ENCODE measurements at places on chromosomes 13 and 19.

GRCh38 chr19:6267552-6268381 lies 12.0 kb downstream of the MLLT1 start:
- no peak for DNase-seq

- DNase-seq = peak; percentile 16
Observed at GRCh38 chr13:48727241-48728011, 73.7 kb downstream of the CYSLTR2 start.

DNA sequence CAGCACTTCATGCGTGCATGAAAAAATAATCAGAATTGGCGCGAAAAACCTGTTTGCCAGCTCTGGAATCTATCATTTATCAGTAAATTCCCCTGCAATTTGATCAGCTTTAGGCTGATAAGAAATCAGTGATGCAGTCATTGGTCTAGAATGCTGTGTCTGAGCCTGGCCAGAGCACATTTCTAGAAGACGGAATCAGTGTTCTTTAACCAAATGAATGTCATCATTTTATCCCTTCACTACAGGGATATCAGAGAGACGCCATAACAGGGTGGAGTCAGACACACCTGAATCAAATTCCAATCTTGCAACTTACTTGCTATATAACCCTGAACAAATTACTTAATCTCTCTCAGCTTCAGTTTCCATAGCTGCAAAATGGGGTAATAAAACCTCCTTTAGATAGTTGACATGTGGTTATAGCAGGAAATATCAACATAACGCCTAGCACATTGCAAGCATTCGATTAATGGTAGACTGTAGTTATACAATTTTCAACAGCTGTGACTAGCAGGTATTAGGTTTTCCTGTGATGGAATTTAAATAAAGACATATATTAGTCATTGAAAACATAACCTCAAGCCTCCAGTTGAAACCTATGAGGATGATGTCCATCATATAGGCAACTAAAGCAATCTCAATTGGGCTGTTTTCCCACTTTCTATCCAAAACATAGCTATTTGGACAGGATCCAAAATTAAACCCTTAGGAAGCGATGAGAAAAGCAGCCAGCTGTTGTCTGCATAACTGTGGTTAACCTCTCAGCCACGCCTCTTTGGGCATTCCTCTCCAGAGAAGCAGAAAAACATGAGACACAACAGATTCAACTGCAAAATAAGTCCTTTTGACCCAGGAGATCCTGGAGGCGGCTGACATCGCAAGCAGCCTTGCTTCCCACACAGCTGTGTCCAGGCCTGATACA lies 51.6 kb upstream of the UBL3 start:
- DNase-seq = no peak

- no peak for DNase-seq
Observed at GRCh38 chr13:99285432-99286182, 21.6 kb downstream of the GPR183 start.

DNA sequence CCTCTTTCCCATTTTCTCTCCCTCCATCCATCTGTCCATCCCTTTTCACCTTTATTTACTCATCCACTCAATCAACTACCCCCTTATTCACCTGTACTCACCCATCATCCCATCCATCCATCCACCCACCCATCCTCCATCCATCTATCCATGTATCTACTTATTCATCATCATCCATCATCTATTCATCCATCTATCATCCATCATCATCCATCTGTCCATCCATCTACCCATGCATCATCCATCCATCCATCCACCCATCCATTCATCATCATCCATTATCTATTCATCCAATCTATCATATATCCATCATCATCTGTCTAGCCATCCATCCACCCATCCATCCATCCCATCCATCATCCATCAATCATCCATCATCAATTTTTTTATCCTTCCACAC lies 48.3 kb upstream of the ZNF536 start:
- no peak for DNase-seq

GRCh38 chr13:108218044-108218974 lies at the start of gene ABHD13:
Gene ABHD13 (plus strand): TSS chr13:108218392. CDS start chr13:108229219, 10,827 bp downstream.
- peak; percentile 93 for DNase-seq

DNA sequence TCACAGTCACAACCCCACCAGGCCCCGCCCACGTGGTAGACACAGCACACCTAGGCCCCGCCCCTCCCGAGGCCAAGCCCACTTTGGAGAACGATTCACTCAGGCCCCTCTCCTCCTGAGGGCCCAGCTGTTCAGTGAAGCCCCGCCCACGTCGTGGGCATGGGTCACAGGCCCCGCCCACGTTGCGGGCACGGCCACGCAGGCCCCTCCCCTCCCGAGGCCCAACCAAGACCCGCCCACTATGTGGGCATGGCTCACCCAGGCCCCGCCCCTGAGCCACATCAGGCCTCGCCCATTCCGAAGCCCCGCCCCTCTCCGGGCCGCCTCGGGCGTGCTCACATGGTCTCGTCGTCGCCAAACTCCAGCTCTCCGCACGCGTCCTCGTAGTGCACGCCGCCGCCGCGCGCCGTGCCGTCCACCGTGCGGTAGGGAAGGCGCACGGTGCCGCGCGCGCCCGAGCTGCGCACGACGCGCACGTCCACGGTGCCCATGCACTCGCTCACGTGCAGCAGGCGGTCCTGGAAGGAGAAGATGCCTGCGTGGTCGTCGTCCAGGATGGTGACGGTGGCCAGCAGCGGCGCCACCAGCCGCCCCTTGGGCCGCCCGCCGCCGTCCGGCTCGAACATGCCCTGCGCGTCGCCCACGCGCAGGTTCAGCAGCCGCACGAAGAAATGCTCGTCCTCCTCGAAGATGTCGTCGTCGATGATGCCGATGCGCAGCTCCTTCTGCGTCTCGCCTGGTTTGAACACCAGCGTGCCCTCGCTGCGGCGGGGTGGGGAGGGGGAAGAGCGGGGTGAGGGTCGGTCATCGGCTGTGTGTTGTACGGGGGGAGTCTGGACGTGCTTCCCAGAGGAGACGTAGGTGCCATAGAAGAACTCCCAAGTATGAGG lies 24.0 kb downstream of the SLC8A2 start:
- DNase-seq = peak; percentile 61

GRCh38 chr13:31638577-31638976 lies 100.7 kb upstream of the RXFP2 start:
- DNase-seq = no peak

- DNase-seq = peak; percentile 60
Observed at GRCh38 chr19:48842789-48843162, 6.5 kb upstream of the HSD17B14 start.

DNA sequence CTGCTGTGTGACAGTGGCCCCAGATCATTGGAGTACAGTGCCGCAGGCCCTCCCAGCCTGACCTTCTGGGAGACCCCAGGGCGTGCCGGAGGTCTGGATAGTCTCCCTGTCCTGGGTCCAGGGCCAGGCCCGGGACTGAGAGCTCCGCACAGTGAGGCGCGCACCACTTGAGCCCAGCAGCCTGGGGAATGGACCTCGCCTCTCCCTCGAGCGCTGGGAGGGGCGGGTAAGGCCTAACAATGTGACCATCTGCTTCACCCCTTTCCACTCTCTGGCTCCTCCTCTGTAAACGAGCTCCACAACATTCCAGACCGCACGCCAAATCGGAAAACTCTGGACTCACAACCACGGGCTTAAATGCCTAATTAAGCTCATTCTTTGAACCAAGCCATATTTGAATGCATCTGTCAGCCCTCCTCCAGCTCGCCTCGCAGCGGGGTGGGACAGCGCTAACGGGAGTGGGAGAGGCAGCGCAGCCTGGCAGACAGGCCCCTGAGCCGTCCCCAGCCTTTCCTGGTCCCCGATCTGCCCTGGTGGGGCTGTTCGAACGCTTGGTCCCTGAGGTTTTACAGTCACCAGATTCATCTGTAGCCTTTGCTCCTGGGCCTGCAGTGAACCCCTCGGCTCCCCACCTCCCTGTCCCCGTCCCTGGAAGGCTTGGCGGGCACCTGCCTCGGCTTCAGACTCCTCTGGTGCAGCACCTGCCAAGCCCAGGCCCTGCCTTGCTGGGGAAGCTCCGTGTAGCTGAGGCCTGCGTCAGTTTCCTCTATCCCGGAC lies 120.7 kb upstream of the VSTM2B start:
- DNase-seq = no peak

- DNase-seq = no peak
Observed at GRCh38 chr19:19271828-19272599, 1.1 kb downstream of the TM6SF2 start.

- DNase-seq = peak; percentile 89
Observed at GRCh38 chr13:50236898-50237318, 221.7 kb downstream of the KCNRG start.

- DNase-seq = no peak
Observed at GRCh38 chr13:44713788-44714469, 137.8 kb upstream of the TSC22D1 start.

- DNase-seq = no peak
Observed at GRCh38 chr13:110799246-110800236, 86.0 kb downstream of the ING1 start.

GRCh38 chr19:10617409-10618121 lies 7.8 kb upstream of the SLC44A2 start:
- no peak for DNase-seq

DNA sequence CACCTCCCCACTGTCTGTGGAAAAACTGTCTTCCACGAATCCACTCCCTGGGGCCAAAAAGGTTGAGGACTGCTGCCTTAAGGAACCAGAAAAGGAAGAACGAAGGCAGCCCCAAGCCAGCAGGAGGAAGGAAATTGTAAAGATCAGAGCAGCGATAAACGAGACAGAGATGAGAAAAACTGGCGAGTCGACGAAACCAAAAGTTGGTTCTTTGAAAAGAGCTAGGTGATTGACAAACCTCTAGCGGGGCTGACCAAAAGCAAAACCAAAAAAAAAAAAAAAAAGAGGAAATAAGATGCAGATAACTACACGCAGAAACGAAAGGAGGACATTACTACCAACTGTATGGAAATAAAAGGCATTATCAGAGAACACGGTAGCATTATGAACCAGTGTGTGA lies 76.9 kb downstream of the GADD45B start:
- peak; percentile 91 for DNase-seq

DNA sequence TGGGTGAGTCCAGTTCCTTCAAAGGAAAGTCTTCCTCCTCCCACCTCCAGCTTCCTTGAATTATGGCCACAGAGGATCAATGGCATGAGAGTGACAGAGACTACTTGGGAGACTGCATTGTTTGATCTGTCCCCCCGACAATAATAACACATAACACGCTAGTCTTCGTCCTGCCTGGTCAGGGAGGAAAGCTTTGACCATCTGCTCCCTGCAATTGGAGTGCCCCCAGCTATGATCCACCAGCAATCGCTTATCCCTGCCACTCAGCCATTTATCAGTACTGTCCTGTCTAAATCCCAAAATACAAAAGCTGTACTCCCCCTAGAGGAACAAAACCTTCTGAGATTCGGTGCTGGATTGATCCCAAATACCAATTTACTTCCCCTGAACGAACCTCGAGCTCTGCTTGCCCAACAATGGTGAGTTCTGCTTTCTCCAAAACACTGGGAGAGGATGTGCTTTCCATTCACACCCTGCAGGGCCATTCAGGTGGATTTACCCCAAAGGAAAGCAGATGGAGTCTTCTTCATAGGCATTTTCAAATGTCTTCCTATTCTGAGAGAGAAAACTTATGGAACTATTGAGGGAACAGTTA lies 466.7 kb downstream of the TSHZ3 start:
- DNase-seq = no peak

DNA sequence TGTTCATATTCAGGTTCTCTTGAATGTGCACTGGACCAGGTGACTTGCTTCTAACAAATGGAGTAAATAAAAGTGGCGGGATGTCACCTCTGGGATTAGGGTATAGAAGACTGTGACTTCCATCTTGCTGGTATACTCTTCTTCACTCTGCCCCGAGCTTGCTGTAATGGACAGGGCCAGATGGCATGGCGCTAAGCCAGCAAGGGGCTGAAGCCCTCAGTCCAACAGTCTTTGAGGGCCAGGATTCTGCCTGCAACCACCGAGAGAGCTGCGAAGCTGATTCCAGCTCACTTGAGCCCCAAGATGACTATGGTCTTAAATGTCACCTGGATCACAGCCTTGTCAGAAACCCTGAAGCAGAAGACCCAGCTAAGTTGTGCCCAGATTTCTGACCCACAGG lies 600.0 kb downstream of the FGF9 start:
- DNase-seq = no peak

DNA sequence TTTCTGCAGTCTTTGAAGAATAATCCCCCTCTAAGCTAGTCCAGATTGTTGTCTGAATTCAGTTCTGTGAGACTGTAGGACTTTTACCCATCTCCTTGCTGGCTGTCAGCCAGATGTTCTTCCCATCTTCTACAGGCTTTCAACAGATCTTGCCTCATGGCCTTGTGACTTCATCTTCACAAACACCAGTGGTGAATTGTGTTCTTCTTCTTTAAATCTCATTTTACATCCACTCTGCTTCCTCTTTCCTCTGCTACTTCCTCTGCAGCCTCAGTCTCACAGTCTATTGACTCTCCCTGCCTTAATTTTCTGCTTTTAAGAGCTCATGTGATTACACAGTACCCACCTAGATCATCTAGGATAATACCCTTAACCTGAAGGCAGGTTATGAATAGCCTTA lies 859.0 kb upstream of the SLITRK1 start:
- no peak for DNase-seq

GRCh38 chr19:43438291-43439031 lies 23.8 kb downstream of the TEX101 start:
- DNase-seq = no peak

DNA sequence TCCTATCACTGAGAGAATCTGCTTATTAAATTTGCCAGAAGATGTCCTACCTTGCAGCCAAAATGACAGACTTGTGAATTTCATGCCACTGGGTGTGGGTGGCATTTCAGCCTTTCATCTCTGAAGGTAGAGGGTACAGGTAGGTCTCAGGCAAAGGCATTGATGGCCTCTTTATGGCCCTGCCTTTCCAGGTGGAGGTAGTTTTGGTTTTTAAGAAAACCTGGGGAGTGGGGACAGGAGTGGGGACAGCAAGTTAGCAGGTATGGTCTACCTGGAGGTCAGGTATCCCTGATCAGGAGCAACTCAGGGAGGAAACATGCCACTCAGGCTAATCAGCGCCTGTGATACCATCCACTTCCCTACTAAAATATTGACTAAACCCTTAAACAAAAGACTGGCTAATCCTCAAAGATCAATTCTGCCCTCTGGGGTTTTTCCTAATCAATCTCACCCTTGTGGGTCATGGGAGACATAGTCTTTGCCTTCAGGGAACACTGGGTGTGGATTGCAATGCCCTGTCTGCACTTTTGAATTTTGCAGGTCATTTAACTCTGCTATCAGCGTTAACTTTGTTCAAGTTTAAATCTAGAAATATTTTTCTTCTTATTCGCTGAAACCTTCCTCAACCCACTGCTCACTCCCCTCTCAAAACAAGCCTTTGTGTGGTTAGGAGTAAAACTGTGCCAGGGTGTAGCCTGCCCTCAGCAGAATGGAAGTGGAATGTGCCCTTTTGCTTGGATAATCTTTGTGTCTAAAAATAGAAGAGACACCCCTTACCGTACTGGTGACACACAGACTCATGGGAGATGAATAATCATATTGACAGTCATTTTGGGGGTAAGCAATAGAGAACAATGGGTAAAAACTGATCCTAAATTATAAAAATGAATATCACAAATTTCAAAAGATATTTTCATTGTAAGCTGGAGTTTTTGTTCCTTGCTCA lies 233.7 kb downstream of the COG6 start:
- no peak for DNase-seq

GRCh38 chr13:87680298-87680697 lies 9.1 kb downstream of the SLITRK5 start:
- no peak for DNase-seq

All from activated CD4-positive, alpha-beta T cell treated with anti-CD3 and anti-CD28 coated beads, Interleukin-2, Interleukin-4, amounts not matched to agents 100 ng/mL and 50 ng/mL, durations not matched to agents 16 hours and 8 hours (primary cell).